Endothelial cell of umbilical vein (primary cell): ENCODE measurements at places on chromosomes 6 and 20. TPM values are rescaled to one million over a fixed set of nuclear protein-coding genes. Genes with fewer than 3 reads are reported as not detected.

BCAS1 gene
- not detected in 2 replicates for total RNA-seq

TTK gene
- 23.6 and 29.4 TPM in 2 replicates for total RNA-seq

HDGFL1 gene
- not detected in 2 replicates for total RNA-seq

TNFRSF21 gene
- 40.6 and 52.3 TPM in 2 replicates for total RNA-seq
